ENCODE measurements at places on chromosomes 11 and 22. TPM values are rescaled to one million over a fixed set of nuclear protein-coding genes. Genes with fewer than 3 reads are reported as not detected.

Gene OR51I1
- not detected for total RNA-seq

Gene TRIM48
- not detected for total RNA-seq

Gene PLAAT2
- total RNA-seq = 4.8 TPM

Gene FADS1
- 52.4 TPM for total RNA-seq

Gene RASSF10
- total RNA-seq = 2.0 TPM

Gene MS4A3
- 2.3 TPM for total RNA-seq

Gene PKP3
- total RNA-seq = 5.5 TPM

Gene MAJIN
- not detected for total RNA-seq

Gene GLB1L3
- 0.71 TPM for total RNA-seq

Gene OR8G5
- total RNA-seq = not detected

Gene CRYBB2
- 777 TPM for total RNA-seq

Gene ROBO4
- total RNA-seq = 17.7 TPM

Gene FAT3
- total RNA-seq = 83.2 TPM
